ENCODE measurements at places on chromosomes 5 and 9.

GRCh38 chr5:67031692-67032091, 164.9 kb downstream of the CD180 start:
- no peak for DNase-seq

- peak; percentile 80 for DNase-seq
Measured at GRCh38 chr5:80181618-80182211, 74.1 kb downstream of the SERINC5 start.

- peak; percentile 81 for DNase-seq
Measured at GRCh38 chr9:34413231-34413852, 36.6 kb upstream of the MYORG start.

DNA sequence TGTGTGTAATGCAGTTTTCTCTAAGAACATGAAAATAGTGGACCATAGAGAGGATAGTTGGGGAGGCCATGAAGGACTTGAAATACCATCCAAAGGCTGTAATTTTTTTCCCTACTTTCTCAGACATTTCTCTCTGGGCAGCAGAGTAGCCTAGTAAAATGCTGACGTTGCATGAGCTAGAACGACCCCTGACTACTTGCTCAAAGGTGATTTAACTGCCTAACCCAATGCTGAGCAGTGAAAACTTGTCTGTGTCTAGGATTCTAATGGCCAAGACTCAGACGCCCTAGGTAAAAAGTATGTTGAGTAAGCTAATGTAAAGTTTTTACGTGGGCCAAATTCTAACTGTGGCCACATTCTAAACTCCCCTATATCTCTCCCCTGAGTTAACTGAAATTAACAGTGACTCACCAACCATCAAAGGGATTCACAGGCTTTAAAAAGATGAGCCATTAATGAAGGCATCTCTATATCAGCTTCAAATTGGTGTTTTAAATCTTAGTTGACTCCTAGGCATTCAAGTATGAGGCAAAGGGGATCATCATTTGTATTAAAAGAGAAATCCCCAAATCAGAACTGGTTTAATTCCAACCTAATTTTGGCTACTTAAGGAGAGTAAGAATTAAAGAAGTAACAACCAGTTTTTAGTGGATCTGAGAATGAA, 121.0 kb upstream of the GAS1 start:
- no peak for DNase-seq

- DNase-seq, result no peak
Measured at GRCh38 chr5:154829181-154829588, 21.2 kb downstream of the FAXDC2 start.

GRCh38 chr5:34970552-34970951, 41.2 kb downstream of the DNAJC21 start:
- no peak for DNase-seq

- peak; percentile 47 for DNase-seq
Measured at GRCh38 chr5:73591698-73592501, 26.4 kb downstream of the UTP15 start.

GRCh38 chr5:5421149-5421960, 1.1 kb upstream of the ICE1 start:
- no peak for DNase-seq

- no peak for DNase-seq
Measured at GRCh38 chr9:38393128-38393796, 760 bp downstream of the ALDH1B1 start.

- DNase-seq, result no peak
Measured at GRCh38 chr5:134944630-134945029, 23.1 kb upstream of the CATSPER3 start.

DNA sequence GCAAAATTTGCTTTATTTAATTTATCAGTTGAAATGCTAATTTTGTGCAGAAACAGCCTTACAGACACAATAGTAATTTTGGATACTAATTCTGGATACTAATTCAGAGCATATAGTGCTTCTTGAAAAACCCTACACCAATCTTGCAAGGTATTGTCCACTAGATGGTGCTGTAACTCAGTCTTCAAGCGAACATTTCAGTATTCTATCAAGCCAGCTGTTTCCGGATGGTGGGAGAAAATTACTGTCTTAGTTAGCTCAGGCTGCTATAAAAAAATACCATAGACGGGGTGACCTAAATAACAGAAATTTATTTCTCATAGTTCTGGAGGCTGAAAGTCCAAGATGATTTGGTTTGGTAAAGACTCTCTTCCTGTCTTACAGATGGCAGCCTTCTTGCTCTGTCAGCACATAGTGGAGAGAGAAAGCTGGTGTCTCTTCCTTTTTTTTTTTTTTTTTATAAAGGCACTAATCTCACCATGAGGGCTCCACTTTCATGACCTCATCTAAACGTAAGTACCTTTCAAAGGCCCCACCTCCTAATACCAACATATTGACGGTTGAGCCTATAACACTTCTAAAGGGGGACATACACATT, 1306.5 kb upstream of the CDH9 start:
- DNase-seq, result peak; percentile 47

GRCh38 chr5:169728-170094, 21.6 kb upstream of the LRRC14B start:
- no peak for DNase-seq

GRCh38 chr9:133725886-133726285, 12.3 kb downstream of the SARDH start:
- no peak for DNase-seq

- DNase-seq, result no peak
Measured at GRCh38 chr9:10235376-10235775, 377.4 kb downstream of the PTPRD start.

GRCh38 chr9:106799152-106799551, 63.8 kb upstream of the ZNF462 start:
- peak; percentile 90 for DNase-seq

DNA sequence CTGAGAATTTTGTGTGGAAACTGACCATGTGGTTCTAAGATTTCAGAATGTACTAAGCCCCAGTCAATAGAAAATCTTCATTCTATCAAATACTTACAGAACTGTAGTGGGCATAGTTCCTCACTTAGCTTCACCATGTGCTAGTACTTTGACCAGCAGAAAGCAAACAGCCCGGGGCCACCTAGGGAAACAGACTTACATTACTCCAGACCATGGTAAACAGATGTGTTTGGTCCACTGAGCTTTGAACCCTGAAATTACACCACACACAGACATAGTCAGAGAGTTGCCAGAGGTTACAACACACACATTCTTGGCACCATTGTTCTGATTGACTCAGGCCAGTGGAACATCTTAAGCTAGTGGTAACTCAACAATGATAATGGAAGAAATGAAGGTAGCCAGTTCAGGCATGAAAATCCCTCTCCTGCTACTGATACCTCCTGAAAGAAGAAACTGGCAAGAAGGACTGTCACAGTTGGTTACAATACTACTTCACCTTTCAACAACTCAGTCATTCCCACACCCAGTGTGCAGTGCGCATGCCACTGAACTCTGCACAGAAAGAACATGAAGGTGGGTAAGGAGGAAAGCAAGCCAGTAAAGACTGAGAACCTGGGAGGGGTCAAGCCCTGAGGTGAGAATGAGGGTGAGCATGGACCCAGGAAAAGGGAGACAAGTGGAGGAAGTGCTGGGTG, 18.7 kb upstream of the LECT2 start:
- no peak for DNase-seq

- no peak for DNase-seq
Measured at GRCh38 chr9:90449213-90449925, 193.3 kb downstream of the DIRAS2 start.

- no peak for DNase-seq
Measured at GRCh38 chr5:157857816-157858526, 974 bp downstream of the CLINT1 start.

- no peak for DNase-seq
Measured at GRCh38 chr5:139038613-139039305, 159.4 kb downstream of the SIL1 start.

- peak; percentile 89 for DNase-seq
Measured at GRCh38 chr9:73577848-73578247, 426.2 kb downstream of the ANXA1 start.

GRCh38 chr5:108720391-108720790, 27.3 kb upstream of the FER start:
- no peak for DNase-seq

- no peak for DNase-seq
Measured at GRCh38 chr5:132100672-132101261, 27.2 kb downstream of the CSF2 start.

GRCh38 chr5:58849921-58850667, 267.2 kb downstream of the RAB3C start:
- DNase-seq, result peak; percentile 62

- DNase-seq, result no peak
Measured at GRCh38 chr5:80122579-80122978, 87.4 kb downstream of the THBS4 start.

DNA sequence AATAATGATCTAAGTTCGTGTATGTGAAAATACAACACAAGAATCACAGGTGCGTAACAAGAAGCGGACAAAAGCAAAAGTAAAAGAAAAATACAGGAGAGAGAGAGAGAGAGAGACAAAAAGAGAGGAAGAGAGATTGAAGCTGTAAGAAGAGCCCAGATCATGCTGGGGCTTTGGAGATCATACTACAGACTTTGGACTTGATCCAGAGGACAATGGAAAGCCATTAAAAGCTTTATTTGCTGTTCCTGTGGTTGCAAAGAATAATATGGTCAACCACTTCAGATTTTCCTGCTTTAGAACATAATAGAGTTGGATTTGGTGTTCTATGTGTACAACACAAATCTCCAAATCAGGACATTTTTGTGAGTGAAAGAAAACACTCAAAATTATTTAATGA, 561.4 kb downstream of the CAAP1 start:
- DNase-seq, result no peak

GRCh38 chr9:112809351-112809848, 58.8 kb downstream of the SNX30 start:
- no peak for DNase-seq

- no peak for DNase-seq
Measured at GRCh38 chr5:133226186-133226585, 174.4 kb downstream of the HSPA4 start.

- no peak for DNase-seq
Measured at GRCh38 chr9:16670791-16671190, 199.7 kb downstream of the BNC2 start.

GRCh38 chr5:132549576-132549975, 6.3 kb upstream of the IL5 start:
- DNase-seq, result no peak

- no peak for DNase-seq
Measured at GRCh38 chr5:154430961-154431630, 14.7 kb upstream of the SAP30L start.

GRCh38 chr5:109982966-109983534, 293.3 kb downstream of the MAN2A1 start:
- no peak for DNase-seq

GRCh38 chr9:131869348-131869747, 129.5 kb upstream of the RAPGEF1 start:
- peak; percentile 29 for DNase-seq

GRCh38 chr9:106326493-106326892, 536.5 kb upstream of the ZNF462 start:
- DNase-seq, result no peak

DNA sequence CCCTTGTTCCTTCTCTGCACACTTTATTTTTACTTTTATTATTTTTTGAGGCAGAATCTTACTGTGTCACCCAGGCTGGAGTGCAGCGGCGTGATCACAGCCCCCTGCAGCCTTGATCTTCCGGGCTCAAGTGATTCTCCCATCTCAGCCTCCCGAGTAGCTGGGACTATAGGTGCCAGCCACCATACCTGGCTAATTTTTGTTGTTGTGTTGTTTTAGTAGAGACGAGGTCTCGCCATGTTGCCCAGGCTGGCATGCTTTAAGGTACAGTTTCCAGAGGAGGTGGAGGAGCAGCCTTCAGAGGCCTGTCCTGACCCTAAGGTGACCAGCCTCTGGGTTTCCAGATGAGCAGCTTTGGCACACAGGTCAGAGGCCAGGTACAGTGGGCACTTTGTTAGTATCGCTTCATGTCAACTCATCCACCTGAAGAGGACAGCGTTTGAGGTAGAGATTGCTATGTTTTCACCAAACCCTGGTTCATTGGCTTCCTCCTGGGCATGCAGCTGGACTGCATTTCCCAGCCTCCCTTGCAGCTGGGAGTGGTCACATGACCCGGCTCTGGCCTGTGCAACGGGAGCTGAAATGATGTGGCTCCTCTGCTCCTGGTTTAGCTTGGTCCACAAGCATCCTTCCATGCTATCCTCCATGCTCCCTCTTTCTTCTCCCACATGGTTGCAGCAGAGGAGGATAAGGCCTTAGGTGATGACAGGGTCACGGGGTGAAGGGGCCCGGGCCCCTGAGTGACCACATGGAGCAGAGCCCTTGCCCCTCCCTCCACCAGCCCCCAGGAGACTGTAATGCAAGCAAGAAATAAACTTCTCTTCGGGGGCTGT, 139.3 kb upstream of the IER5L start:
- DNase-seq, result no peak

- DNase-seq, result no peak
Measured at GRCh38 chr9:92724528-92725265, 39.9 kb downstream of the BICD2 start.

GRCh38 chr5:173573126-173573960, 43.1 kb downstream of the BOD1 start:
- peak; percentile 88 for DNase-seq

DNA sequence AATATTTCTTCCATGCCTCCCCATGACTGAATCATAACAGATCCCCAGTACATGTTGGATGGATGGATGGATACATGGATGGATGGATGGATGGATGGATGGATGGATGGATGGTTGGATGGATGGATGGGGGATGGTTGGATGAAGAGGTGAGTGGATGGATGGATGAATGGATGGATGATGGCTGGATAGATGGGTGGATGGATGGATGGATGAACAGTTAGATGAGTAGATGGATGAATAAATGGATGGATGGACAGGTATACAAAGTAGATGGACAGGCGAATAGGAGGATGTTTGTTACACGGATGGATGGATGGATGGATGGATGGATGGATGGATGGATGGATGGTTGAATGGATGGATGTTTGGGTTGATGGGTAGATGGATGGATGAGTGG, 120.0 kb upstream of the HAND1 start:
- no peak for DNase-seq

GRCh38 chr5:136382071-136382470, 16.7 kb upstream of the TRPC7 start:
- no peak for DNase-seq

- no peak for DNase-seq
Measured at GRCh38 chr9:38114905-38115304, 45.9 kb upstream of the SHB start.

DNA sequence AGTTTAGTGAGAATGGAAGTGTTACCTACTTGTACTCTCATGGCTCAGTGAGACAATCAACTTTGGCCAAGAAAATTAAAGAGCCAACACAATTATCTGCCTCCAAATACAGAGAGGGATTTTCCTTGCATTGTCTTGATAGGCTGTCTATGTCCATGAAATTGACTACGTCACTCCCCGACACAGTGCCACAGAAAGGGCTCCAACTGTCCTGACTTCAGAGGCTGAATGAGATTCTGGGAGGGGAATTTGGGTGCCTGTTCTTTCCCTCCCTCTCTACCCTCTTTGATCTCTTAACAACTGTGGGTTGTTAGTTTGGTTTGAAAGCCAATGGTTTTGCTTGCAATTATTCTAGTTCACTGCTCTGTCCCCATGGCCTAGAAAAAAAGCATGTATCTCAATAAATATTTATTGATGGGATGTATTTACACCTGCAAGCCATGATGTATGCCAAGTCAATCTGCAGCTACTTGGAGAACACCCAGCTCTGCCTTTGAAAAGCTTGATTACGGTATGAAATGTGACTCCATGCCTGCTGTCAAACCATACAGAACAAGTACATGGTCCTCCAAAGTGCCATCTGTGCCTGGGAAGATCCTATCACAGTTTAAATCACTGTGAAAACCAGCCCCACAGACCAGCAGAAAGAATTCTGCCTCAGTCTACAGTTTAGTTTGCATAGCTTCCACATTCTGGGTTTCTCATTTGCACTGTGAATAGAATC, 37.3 kb downstream of the CAPSL start:
- DNase-seq, result no peak

- DNase-seq, result no peak
Measured at GRCh38 chr9:95463148-95464060, 53.4 kb downstream of the PTCH1 start.

GRCh38 chr9:8549214-8549613, 749.6 kb upstream of the DMAC1 start:
- no peak for DNase-seq

Measured in astrocyte of the hippocampus (primary cell).